ENCODE measurements at places on chromosomes 5 and 9.

DNA sequence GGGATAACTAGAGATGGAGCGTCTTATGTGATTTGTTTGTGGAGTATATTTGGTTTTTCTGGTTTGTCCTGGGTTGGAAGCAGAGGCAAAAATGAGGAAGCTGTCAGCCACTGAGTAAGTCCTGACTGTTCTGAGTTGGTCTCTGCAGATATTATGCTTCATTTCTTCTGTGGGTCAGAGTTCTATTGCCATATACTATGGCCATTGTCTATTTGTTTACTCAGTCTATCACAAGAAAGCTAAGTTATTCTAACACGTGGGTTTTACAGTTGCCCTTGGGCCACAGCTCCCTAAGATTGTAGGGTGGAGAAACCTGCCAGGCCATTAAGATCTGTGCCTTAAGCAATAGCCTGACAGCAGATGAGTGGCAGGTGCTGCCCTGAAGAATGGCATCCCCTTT is 3.0 kb upstream of the CTSV start:
- DNase-seq = no peak

DNA sequence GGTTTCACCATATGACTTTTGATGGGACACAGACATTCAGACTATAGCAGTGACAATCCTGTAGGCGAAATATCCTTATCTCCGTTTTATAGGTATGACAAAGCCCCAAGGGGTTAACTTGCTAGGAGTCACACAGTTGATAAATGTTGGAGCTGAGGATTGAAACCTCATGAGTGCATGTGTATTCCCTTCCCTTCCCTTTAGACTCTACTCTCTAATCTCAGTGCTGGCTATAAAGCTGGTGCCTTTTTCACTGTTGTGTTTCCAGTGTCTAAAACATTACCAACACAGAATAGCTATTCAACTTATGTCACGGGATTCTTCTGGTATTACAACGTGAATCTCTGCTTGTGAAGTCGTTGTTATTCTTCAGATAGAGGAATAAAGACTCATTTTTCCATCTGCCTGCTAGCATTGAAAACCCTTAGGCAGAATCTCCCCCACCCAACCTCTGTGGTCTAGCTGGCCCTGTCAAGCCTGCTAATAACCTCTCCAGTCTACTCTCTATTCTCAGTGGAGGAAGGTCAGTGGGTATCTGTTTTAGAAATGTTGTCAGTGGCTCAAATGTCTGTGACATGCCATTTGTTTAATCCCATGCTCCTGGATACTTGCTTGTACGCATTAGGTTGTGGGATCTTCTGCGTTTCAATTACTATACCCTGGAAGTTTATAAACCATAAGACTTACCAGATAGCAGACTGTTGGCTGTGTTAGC is 121.2 kb downstream of the TLE4 start:
- no peak for DNase-seq

DNA sequence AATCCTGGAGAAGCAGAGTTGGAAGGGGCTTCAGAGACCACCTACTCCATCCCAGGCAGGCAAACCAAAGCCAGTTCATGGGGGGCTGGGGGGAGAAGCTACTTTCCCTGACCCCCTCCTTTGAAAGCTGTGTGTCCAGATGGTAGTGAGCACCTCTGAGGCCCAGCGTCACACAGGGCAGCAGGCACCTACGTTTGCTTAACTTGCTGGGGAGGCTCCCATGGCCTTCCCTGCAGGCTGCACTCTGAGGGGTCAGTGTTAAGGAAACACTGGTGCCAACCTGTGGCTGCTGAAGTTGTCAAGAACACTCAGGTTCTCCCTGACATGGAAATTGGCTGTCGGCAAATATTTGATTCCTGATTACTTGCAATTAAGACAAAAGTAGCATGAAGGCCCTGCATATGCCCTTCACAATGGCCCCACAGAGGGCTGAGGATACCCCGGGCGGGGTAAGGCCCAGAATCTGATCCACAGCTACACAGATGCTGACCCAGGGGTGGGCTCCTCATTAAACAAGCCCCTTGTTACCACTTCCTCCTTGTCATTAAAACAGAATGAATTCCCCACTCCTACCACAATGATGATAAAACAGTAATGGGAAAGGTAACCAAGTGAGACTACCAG is 208.5 kb downstream of the FSTL4 start:
- DNase-seq = no peak

GRCh38 chr5:60829490-60830266 is 14.4 kb downstream of the ELOVL7 start:
- no peak for DNase-seq

DNA sequence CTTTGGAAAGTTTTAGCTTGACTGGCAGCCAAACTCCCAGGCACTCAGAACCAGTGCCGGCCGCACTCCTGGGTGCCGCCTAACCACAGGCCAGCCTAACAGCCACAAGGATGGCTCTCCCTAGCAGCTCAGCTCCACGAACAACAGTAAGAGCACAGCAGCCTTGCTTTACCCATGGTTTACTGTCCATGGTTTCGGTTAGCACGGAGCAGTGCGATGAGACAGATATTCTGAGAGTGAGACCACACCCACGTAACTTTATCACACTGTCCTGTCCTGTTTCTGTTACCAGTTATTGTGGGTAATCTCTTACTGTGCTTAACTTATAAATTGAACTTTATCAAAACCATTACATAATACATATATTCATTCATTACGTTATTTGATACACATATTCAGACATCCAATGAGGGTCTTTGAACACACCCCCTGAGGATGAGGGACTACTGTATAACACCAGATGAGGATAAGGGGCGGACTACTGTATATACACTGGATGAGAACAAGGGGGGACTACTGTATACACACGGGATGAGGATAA is 12.4 kb downstream of the CLPTM1L start:
- DNase-seq = no peak

All from urothelium cell line (cell line).